Renal cortex interstitium (tissue), 15 donors: ENCODE measurements at places on chromosomes 3 and 15. TPM values are rescaled to one million over a fixed set of nuclear protein-coding genes. Genes with fewer than 3 reads are reported as not detected.

GRCh38 chr3:27110020-27110419 is 259.2 kb downstream of the NEK10 start:
- no peak for DNase-seq

Gene CYP1A1
- 0.12 TPM for polyA plus RNA-seq

DNA sequence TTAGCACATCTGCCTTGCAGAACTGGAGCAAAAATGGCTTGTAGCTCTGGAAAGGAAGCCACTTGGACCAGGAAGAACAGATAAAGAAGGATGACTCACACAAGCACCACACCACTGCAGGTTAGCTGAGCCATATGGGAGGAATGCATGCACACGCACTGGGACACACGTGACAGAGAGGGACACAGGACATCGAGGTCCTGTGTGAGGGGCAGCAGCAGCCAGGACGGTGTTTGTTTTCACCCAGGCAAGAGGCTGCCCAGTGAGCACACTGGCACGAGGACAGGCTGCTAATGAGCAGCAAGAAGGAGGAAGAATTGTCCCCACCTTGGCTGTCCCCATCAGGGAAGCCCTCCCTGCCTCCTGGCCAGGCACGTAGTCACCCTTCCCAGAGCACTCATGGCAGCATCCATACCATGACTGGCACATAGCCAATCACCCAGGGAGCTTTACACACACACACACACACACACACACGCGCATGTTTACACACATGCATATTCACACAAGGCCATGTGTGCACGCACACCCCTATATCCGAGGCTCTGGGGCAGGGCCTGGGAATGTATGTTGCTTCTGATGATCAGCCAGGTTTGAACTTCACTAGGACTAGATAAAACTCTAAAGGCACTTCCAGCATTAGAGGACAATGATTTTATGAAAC is 24.0 kb upstream of the SPTBN5 start:
- no peak for DNase-seq

DNA sequence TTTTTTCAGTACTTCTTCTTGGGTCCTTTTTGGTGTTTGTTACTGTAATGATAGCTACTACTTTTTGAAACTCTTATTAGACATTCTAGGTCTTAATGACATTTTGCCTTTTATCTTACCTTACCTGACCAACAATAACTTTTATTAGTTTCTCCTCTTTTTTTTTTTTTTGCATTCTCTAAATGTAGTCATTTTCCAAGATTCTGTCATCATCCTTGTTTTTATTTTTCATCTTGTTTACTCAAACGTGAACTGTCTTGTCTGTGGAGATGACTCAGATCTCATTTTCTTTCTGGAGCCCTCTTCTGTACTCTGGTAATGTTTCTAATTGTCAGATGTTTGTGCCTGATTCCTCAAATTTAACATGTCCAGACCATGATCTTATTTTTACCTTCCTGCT is 2.9 kb downstream of the ABHD5 start:
- DNase-seq: no peak

DNA sequence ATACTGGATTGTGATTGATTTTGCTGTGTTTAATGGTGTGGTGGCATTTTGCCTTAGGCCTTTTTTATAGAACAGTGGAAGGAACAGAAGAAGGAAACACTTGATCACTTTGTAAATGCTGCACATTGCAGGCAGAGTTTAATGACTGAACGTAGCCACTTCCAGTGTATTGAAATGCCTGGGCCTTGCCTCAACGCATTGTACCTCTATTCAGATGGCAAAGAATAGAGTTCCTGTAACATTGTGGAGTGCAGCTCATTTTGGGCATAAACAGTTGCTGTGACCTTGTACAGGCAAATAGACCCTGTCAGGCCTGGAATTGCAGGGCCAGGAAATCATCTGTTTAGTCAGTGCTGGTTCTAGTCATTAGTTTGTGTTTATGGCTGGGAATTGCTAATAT is 225.0 kb downstream of the EPHA3 start:
- no peak for DNase-seq

Gene AP3B2
- 3.1 TPM for polyA plus RNA-seq

DNA sequence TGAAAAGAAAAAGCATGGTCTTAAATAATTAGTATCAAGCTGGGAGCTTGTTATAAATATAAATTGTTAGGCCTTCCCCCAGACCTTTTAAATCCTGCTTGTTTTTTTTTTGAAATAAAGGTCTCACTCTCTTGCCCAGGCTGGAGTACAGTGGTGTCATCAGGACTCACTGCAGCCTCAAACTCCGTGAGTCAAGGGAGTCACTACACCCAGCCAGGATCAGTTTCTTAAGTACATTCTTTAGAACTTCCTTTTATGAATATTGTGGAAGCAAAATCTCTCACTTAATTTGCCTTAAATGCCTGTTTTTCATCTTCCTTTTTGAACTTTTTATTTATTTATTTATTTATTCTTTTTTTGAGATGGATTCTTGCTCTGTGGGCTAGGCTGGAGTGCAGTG is 20.8 kb upstream of the DENND4A start:
- DNase-seq: no peak

GRCh38 chr3:186938716-186939115 is 8.4 kb downstream of the ST6GAL1 start:
- DNase-seq: no peak

Gene CCDC39
- 4.6 TPM for polyA plus RNA-seq

DNA sequence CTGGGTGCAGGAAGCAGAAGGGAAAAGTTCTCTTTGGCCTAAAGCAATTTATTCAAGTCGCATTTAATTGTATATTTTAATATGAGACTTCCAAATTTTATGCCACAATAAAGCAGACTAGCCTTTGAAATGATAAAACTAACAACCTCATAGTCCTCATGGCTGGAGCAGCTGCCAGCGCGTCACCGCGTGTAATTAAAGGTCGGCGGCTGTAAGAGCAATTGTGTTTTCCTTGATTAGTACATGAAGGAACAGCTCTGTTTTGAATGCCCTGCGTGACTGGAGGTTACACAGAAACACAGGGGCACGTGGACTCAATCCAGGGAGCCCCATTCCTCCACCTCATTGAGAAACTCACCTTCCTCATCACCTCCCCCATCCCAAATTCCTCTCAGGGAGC is 10.1 kb upstream of the LRRC15 start:
- DNase-seq: no peak

DNA sequence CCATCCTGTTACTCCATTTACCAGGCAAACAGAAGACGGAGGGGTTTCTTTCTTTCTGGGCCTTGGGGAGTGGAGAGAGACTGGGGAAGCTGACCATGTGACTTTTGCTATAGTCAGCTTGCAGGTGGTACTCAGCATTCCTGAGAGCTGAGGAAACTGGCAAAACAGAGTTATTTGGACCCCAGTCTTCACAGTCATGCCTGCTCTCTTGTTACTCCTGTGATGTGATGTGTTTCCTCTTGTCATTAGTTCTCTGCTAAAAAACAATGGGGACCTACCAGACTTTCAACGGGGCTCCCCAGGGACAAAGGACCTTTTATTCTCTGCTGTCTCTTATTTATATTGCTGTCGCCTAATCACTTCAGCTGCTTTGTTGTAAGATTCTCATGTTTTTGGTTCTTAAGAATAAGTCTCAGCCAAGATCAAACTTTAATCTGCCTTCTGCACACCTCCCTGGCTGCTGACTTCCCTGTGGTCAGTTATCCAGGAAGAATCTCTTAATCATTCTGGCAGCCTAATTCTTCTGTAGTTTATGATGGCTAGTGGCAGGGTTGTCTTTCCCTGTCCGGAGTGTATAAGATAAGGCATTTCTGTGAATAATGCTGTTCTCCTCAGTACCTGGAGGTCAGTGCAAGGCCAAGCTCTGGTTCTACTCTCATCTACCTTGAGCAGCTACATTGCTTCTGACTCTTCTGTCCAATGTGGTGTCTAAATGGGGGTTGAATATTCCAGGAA is 8.8 kb downstream of the STARD9 start:
- DNase-seq: no peak

GRCh38 chr15:35827141-35827540 is 281.2 kb upstream of the DPH6 start:
- DNase-seq: no peak

DNA sequence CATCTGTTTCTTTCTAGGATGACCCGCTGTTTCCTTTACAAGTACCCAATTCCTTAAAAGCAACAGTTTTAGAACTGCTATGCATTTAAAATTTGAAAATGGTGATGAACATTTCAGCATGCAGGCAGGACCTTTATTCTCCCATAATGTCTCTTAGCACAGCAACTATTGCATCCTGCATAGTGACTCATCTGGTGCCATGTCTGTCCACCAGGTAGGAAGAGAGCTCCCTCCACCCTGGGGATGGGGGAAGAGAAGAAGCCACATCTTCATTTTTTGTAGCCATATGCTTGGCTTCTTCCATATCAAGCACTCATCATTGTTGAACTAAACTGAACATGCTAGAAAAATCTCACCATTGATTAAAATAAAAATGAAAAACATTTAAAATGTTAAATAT is 9.9 kb downstream of the GPR15 start:
- no peak for DNase-seq

Gene CYP19A1
- polyA plus RNA-seq: not detected

DNA sequence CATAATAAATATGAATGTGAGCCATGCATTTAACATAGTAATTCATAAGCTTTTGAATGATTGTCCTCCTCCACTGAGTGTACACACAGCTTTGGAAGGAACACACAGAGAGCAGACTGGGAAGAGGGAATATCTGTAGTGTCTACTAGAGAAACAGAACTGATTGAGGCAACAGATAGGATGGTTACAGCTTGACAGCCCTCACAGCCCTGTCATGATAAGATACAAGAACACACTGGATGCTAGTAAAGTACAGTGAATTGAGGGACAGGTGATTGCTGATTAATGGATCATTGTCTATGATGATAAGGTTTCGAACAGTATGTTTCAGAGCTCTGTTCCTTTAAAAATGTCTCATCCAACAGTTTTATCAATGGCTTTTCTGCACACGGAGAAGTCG is 383.4 kb upstream of the GBE1 start:
- no peak for DNase-seq

- DNase-seq: no peak
Observed at GRCh38 chr3:54421943-54422342, 299.6 kb downstream of the CACNA2D3 start.

DNA sequence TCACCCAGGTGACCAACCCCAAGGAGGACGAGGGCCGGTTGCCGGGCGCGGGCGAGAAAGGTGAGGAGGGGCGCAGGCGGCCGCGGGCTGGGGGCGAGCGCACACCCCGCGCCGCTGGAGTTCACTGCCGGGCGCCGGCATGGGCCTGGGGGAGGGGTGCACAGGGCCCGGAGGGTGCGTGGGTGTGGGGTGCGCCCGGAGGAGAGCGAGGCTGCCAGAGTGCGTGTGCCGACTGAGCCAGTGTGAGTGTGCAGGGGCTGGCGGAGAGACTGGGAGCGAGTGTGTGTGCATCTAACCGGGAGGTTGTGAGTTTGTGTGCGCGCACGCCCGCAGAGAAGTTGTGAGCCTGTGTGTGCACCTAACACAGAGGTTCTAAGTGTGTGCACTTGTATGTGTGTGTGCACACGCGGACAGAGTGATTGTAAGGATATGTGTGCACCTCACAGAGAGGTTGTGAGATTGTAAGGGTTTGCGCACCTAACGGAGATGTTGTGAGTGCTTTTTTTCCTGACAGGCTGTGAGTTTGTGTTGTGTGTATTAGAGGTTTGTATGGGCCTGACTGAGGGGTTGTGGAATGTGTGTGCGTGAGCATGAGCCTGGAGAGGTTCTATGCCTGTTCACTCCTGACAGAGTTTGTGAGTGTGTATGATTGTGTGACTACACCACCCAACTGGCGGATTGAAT is 681 bp downstream of the CTDSPL start:
- no peak for DNase-seq

DNA sequence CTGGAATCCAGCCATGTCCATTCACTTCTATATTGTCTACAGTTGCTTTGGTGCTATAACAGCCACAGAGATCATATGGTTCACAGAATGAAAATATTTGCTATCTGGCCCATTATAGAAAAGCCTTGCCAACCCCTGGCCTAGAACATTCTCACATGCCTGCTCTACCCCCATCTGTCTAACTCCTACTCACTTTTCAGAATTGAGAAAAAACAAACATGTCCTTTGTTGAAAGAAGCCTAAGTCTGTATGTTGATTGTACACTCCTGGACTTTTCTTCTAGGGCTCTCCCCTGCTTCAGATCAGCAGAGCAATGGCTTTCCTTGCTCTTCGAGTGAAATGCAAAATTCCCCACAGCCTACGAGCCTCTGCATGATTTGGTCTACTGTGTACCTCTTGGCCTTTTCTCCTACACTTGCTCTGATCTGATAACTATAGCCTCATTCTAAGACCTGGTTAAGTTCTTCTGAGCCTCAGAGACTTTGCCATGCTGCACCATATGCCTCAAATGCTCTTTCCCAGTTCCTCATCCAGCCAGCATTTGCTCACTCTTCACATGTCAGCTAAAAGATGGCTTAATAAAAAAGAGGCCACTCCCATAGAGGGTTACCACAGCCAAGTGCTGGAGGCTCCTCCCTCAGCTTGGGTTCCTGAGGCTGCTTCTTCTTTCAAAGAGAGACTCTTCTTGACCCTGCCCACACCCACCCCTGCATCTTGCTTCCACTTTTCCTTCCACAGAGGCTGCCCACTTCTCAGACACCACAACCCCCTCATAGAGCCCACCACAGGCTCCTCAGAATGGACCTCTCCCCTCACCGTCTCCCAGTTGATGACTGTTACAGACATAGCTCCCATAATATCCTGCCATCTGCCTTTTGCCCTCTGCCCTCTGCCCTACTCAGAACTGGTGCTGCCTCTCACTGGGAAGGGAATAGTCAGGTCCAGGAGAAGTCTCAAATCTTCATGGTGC is 22.9 kb upstream of the DCLK3 start:
- DNase-seq: no peak

- DNase-seq: no peak
Observed at GRCh38 chr3:43647331-43648166, 25.7 kb upstream of the ANO10 start.

Gene LRRIQ4
- polyA plus RNA-seq: 0.14 TPM

DNA sequence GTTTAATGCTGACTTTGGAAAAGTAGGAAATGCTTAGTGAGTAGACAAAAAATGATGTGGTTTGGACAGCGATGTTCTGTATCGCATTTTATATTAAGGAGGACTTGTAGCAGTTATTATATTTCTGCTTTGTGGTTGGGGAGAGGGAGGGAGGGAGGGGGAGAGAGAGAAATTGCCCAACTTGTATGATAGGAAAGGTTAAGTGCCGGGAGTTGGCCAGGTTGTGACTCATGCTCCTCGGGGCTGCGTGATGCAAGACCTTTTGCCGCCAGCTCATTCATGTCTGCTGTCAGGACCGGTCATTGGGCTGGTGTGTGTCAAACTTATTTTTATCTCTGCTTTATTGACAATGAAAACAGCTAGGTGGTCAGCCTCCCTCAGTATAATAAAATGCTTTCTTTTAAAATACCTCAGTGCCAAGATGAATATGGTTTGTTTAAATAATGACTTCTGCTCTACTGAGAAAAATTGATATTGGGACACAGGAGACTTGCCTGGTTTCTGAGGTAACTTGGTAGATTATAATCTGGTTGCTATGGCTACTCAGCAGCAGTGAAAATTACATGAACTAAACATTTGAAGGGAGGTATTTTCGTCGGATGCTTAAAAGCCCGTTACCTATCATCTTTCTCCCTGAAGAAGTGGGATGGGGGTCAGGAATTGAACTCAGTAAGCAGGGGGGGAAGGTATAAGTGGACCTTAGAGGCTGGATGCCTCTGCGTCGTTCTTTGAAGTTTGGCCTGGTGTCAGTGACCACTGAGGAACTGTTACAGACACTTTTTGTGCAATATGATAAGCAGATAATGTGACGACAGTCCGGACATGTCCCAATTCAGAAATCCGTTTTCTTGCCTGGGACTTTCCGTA is 90.7 kb downstream of the FNDC3B start:
- DNase-seq: no peak

- DNase-seq: no peak
Observed at GRCh38 chr15:67750371-67750770, 74.9 kb upstream of the SKOR1 start.

Gene ISLR
- 47.3 TPM for polyA plus RNA-seq

Gene MYNN
- polyA plus RNA-seq: 27.2 TPM

Gene EIF4E3
- polyA plus RNA-seq: 11.1 TPM
